Body of pancreas (tissue), 4 donors: ENCODE measurements at places on chromosomes 12 and 14.

DNA sequence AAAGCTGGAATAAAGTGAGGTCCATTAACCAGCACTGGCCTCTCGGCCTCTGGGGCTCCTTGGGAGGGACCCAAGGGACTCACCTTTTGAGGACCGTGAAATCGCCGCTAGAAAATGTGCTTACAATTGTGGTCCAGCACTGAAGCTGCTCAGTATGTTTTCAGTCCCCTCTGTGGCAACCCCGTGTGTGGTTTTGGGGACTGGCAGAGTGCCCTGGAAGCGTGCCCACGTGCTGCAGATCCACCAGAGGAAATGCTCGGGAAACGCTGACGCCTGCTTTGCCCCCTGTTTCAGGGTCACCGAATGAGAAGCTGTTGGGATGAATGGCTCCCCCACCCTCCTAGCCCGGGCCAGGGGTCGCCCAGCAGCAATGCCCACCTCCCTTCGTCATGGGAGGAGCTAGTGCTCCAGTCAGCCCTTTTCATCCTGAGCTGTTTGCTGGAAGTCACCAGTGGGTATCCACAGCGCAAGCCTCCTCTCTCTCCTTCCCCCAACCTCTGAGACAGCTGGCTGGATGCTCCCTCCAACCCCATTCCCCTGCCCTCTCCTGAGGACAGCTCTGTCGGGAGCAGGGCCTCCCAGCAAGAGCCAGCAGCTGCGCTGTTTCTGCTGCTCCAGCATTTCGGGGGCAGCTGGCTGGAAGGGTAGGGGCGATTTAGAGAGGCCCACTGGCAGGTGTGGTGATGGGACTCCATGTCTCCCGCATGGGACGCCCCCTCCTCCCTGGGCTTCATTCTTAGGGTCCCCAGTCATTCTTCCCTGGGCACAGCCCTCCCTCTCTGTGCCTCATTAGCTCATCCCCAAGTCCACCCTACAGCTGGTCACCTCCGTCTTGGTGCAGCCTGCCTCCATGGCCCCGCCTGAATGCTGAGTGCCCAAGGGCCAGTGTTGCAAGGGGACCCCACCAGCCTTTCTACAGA lies 33.2 kb upstream of the PPP1R13B start:
- DNase-seq: peak; percentile 88

- peak; percentile 56 for DNase-seq
These were observed 153.2 kb upstream of the DDHD1 start for GRCh38 chr14:53306267-53306721.

DNA sequence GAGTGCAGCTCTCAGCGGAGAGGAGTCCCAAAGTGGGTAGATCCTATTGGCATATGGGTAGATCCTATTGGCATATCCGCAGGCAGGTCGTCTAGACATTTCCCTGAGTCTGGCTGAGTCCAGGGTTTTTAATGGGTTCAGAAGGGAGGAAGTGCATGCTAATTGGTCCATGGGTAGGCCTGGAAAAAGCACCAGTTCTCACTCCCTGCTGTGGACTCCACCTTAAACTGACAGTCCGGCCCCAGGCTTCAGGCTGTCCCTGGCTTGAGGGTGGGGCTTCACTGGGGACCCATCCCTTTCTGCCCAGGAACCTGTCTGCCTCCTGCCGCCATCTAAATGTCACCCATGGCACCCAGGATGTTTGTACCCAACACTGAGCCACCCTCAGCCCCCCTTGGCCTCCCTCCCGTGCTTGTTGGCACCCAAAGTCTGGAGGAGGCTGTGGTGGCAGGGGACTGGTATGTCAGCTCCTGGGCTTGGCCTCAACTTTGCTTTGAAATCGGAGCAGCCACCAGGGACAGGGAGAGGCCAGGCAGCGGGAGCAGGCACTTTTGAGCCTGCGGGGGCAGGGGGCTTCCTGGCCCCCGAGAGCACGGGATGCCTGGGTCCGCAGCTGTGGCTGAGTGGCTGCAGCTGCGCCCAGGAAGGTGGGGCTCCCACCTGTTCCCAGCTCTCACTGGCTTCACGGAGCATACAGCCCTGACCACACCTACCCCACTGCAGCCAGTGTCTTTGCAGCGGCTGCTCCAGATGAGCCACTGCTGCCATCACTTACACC lies 29.6 kb upstream of the YAF2 start:
- DNase-seq: no peak

- DNase-seq: no peak
These were observed 10.6 kb downstream of the CCDC88C start for GRCh38 chr14:91406982-91407381.

- no peak for DNase-seq
These were observed 218.0 kb downstream of the DUSP6 start for GRCh38 chr12:89134213-89134770.

DNA sequence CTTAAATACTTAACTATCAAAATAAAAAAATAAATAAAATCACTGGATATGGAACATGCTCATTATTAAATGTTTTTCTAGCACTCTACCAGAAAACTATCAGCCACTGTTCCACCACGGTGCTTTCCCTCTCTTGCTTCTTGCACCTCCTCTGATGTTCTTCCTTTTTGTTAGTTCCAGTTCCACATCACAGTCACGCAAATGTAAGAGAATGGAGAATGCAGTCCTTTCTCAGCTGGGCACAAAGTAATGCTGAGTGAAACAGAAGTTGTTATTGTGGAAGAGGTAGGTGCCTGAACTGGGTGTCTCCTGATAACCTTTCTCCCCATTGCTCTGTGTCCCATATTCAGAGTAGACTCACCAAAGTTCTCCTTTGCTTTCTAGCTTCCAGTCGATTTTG lies 1116.9 kb upstream of the TMEM132C start:
- no peak for DNase-seq

GRCh38 chr14:26190646-26191045 lies 407.2 kb downstream of the NOVA1 start:
- DNase-seq: no peak

- DNase-seq: no peak
These were observed 166.7 kb upstream of the HIF1A start for GRCh38 chr14:61528591-61529021.

DNA sequence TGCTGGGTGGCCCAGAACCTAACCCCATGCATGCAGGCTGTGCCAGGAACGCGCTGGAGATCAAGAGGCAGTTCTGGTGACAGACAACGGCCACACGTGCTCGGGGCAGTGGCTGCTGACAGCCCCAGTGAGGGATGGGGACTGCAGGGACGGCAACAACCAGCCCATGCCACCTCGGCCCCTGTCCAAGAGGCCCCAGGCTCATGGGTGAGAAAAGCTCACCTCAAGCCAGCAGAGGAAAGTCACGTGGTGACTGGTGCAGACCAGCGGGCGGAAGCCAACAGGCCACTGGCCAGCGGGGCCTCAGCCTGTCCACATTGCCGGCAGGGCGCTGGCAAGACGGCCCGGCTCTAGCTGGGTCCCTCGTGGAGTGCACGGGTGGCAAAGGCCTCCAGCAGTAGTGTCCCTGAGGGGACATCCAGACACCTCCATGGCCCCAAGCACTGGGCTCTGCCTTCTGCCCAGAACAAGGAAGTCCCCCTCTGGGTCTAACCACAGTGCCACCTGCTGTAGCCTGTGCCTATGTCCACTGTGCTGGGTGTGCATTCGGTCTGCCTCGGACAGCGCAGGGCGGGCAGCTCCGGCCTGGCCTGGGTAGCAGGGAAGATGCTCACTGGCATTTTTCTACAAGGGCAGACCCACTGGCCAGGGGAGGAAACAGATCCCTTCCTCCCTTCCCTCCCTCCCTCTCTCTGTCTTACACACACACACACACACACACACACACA lies 134.1 kb downstream of the NCOR2 start:
- no peak for DNase-seq

- no peak for DNase-seq
These were observed 161.2 kb downstream of the TMTC3 start for GRCh38 chr12:88303335-88303734.

DNA sequence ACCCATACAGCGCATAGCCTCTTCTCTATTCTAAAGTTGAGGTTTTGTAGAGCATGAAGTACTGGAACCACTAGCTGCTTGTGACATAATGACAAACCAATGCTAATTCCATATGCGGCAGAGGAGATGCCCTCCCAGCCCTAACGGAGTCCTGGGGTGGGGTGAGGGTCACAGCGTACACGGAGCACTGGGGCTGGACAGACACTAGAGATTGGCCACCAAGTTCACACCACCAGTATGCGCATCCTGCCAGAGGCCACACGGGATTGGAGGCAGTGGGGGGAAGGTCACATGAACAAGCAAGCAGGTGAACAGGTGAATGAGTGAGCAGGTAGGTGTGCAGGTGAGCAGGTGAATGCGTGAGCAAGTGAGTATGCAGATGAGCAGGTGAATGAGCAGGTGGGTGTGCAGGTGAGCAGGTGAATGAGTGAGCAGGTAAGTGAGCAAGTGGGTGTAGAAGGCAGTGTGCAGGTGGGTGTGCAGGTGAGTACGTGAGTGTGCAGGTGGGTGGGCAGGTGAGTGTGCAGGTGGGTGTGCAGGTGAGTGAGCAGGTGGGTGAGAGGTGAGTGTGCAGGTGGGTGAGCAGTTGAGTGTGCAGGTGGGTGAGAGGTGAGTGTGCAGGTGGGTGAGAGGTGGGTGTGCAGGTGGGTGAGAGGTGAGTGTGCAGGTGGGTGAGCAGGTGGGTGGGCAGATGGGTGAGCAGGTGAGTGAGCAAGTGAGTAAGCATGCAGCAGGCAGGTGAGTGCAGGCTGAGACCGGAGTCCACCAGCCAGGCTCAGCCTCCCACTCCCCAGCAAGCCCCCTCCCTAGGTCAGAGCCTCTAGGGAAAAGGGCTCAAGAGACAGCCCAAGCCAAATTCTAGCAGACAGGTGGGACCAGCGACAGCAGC lies 52.7 kb downstream of the CCDC85C start:
- no peak for DNase-seq

DNA sequence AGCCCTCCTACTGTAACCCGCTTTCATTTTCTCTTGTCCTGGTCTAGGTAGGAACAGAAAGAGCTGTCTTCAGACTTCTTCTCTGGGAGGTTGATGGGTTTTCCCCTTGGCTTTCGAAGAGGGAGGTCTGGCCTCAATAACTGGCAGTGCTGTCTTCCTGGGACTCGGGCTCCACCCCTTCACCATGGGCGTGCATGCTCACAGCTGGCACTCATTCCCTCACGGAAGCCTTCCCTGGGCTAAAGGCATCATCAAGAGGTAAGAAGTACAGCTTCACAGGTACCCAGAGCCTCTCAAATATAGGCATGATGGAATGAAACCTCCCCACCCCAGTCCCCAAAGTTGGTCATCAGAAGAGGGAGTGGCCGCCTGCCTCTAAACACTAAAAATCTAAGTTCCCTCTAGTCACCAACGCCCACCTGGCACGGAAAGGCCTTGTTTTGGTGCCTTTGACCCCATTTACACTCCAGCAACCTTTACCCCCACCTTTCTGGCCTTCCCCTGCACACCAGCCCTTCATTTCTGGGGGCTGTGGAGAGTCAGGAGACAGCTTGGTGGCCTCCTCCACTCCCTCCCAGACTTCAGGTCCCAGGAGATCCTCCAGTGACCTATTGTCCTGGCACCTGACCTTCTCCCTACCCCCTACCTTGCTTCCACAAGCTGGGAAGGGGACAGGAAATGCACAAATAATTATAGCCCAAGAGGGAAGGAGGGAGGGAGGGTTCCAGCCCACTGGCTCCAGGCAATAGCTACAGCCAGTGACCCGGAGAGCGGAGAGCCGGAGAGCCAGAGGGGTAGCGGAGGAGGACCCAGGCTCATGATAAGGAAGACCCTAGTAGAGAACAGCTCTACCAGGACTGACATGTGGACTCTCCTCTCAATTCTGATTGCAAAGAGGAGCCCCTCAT lies 2.8 kb downstream of the RAPGEF3 start:
- peak; percentile 39 for DNase-seq

- peak; percentile 58 for DNase-seq
These were observed 83.5 kb downstream of the SAMD4A start for GRCh38 chr14:54650331-54650958.

DNA sequence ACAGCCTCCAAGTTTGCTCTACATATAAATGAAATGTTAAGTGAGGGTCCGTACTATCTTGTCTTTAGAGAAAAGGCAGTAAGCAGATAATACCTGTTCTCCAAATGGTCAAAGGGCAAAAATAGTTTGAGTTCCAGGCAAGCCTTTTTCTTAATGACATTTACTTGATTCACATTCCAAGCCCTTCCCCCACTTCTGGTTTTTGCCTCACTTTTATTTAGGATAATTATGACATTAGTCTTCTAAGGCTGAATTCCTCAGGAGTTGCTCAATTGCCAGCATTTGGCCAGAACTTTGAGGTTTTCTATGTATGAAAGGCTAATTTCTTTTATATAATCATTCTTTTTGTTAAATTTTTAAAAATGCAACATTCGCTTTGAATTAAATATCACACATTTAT lies 62.5 kb upstream of the DUSP6 start:
- no peak for DNase-seq

DNA sequence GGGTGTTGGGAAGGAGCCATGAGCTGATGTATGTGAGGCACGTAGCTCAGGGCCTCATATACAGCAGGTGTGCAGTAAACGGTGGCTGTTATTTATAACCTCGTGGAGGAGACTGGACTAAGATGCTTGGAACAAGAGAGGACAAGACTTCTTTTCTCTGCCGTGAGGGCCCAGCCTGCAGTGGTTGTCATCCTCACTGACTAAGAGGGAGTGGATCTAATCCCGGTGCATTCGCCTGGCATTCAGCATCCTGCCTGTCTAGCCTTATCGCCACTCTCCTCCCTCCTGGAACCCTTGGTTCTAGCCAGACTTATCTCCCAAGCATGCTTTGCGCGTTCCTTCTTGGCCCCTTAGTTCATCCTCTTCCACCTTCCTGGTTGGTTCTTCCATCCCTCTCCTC lies 3.9 kb downstream of the TSPAN9 start:
- DNase-seq: no peak

DNA sequence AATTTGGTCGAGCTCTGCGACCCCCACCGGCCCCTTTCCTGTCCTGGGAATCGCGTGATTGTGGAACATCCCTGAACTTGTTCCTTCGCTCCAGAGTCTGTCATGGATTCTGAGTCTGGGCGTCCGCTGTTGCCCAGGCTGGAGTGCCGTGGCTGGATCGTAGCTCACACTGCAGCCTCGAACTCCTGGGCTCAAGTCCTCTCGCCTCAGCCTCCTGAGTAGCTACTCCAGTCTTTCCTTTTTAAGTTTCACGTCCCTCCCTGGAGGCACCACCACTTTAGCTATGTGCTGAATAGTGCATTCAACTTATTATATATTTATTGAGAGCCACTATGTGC lies 698 bp downstream of the ACOT6 start:
- no peak for DNase-seq

GRCh38 chr12:52221070-52221781 lies 11.8 kb upstream of the KRT7 start:
- DNase-seq: no peak

GRCh38 chr12:15130541-15130940 lies 90.7 kb downstream of the RERG start:
- DNase-seq: no peak

- DNase-seq: no peak
These were observed 18.1 kb downstream of the ARPC3 start for GRCh38 chr12:110431957-110432587.

DNA sequence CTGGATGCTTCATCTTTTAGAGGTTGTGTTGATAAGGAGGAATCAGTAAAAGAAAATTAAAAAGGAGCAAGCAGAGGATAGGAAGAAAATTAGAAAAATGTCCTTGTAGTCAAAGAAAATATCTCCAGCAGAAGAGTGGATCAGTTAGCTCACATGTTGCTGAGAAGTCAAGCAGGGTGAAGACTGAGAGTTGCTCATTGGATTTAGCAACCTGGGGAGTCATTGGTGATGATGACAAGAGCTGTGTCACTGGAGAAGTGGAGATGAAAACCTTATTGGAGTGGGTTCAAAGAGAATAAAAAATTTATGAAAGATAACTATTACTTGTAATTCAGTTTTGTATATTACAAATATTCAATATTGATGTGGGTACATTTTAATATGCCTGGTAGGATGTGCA lies 9.8 kb downstream of the FRMD6 start:
- no peak for DNase-seq
